Naive thymus-derived CD8-positive, alpha-beta T cell (primary cell): ENCODE measurements at places on chromosomes 16 and 17. TPM values are rescaled to one million over a fixed set of nuclear protein-coding genes. Genes with fewer than 3 reads are reported as not detected.

DNA sequence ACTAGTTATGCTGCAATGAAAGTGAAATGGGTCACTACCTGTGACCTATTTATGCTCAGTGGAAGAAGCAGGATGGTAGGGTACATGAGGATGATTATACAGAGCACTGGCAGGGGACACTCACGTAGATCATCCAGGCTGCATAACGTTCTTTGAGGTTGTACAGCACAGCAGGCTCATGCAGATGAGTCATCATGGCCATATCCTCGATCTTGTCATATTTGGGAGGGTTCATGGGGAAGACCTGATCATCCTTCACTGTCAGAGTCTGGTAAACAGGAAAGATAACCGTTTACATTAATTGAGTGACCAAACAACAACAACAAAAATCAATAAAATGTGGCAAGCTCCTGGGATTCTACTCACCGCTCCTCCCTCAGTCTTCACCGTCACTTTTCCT lies 2.1 kb downstream of the MYH2 start:
- no peak overlapping the region for H3K27ac ChIP-seq
- no peaks in the 10 kb centered on the region for H3K4me1 ChIP-seq
- no peaks in the 10 kb centered on the region for H3K36me3 ChIP-seq
- DNase-seq, result no peak
- peaks cover 2% of the 10 kb centered on the region for H3K27me3 ChIP-seq

RCVRN gene
- not detected for polyA plus RNA-seq

DNA sequence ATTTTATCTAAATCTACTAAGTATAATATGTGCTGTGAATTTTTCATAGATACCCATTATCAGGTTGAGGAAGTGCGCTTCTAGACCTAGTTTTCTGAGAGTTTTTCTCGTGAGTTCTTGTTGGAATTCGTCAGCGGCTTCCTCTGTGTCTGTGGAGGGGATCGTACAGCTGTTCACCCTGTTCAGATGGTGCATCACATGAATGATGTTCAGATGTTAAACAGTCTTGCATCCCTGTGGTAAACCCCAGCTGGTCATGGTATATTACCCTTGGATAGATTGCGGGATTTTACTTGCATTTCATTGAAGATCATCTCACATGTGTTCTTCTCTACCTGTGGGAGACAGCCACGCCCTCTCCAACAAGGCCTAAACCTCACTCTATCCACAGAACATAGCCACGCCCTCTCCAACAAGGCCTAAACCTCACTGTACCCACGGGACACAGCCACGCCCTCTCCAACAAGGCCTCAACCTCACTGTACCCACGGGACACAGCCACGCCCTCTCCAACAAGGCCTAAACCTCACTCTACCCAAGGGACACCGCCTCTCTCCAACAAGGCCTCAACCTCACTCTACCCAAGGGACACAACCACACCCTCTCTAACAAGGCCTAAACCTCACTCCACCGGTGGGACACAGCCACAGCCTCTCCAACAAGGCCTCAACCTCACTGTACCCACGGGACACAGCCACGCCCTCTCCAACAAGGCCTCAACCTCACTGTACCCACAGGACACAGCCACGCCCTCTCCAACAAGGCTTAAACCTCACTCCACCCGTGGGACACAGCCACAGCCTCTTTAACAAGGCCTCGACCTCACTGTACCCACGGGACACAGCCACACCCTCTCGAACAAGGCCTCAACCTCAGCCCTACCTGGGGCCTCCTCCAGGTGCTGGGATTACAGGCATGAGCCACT lies 180.2 kb upstream of the CHMP6 start:
- DNase-seq, result no peak
- H3K4me3 ChIP-seq, result no peak overlapping the region
- peak overlapping the region; percentile 65 for H3K27ac ChIP-seq
- H3K36me3 ChIP-seq, result peaks cover 17% of the 10 kb centered on the region
- H3K27me3 ChIP-seq, result no peaks in the 10 kb centered on the region

- DNase-seq, result no peak
- H3K27ac ChIP-seq, result no peak overlapping the region
- H3K4me1 ChIP-seq, result no peaks in the 10 kb centered on the region
- H3K36me3 ChIP-seq, result peaks cover 30% of the 10 kb centered on the region
- H3K27me3 ChIP-seq, result no peaks in the 10 kb centered on the region
These were observed 178.9 kb downstream of the IRX3 start for GRCh38 chr16:54107583-54108202.

GRCh38 chr17:67022451-67022810 lies 21.9 kb upstream of the CACNG1 start:
- no peaks in the 10 kb centered on the region for H3K27me3 ChIP-seq
- H3K4me1 ChIP-seq, result no peaks in the 10 kb centered on the region
- no peaks in the 10 kb centered on the region for H3K36me3 ChIP-seq
- no peak for DNase-seq
- no peak overlapping the region for H3K27ac ChIP-seq
- no peak overlapping the region for H3K4me3 ChIP-seq

GPR139 gene
- not detected for polyA plus RNA-seq

DNA sequence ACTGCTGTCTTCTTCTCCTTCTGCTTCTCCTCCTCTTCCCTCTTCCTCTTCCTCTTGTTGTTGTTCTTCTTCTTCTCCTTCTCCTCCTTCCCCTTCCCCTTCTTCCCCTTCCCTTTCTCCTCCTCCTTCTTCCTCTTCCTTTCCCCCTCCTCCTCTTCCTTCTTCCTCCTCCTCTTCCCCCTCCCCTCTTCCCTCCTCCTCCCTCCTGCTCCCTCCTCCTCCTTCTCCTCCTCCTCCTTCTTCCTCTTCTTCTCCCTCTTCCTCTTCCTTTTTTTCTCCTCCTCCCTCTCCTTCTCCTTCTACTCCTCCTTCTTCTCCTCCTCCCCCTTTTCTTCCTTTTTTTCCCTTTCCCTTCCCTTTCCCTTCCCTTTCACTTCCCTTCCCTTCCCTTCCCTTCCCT lies 245.0 kb upstream of the IRX5 start:
- no peaks in the 10 kb centered on the region for H3K36me3 ChIP-seq
- peaks cover 11% of the 10 kb centered on the region for H3K27me3 ChIP-seq
- no peak overlapping the region for H3K4me3 ChIP-seq
- no peaks in the 10 kb centered on the region for H3K4me1 ChIP-seq
- no peak overlapping the region for H3K27ac ChIP-seq

GRCh38 chr16:66581246-66581952 lies 2.1 kb downstream of the CMTM2 start:
- H3K36me3 ChIP-seq, result no peaks in the 10 kb centered on the region
- H3K4me3 ChIP-seq, result no peak overlapping the region
- H3K27me3 ChIP-seq, result peaks cover 41% of the 10 kb centered on the region
- no peak for DNase-seq

ARHGAP44 gene
- 0.14 TPM for polyA plus RNA-seq

C17orf67 gene
- 2.2 TPM for polyA plus RNA-seq

DNA sequence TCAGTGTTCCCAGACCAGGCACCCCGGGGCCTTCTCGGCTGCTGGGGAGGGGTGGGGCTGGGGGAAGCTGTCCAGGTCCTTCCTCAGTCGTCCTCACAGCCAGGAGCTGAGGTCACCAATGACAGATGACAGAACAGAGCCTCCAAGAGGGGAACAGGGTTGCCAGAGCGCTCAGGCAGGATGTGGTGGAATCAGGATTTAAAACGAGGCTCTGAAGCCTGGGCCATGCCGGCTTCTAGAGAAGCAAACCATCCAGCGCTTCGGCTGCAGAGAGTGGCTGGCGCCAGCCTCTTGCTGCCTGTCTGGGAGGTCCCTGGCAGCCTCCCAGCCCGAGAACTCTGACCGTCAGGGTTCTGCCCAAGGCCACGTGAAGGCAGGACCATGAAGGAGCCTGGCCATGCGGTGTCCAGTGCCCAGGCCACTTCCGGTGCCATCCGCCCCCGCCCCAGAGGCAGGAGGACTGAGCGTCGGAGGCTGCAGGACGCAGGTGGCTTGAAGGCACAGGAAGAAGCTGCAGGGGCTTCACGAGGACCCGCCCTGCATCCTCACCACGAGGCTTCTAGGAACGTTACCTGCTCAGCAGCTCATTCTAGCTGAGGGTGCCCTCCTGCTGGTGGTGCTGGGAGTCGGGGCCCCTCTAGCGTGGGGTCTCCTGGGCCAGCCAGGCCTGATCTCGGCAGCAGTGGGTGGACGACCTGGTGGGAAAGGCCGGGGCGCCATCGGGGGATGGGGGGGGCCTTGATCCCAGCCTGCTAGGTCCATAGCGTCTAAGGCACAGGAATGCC lies 78.5 kb downstream of the KLHDC4 start:
- no peaks in the 10 kb centered on the region for H3K36me3 ChIP-seq
- peaks cover 2% of the 10 kb centered on the region for H3K27me3 ChIP-seq
- H3K4me3 ChIP-seq, result no peak overlapping the region
- no peak overlapping the region for H3K27ac ChIP-seq
- H3K4me1 ChIP-seq, result no peaks in the 10 kb centered on the region

OR4D1 gene
- polyA plus RNA-seq, result 1.6 TPM

SCPEP1 gene
- 17.6 TPM for polyA plus RNA-seq

- H3K27ac ChIP-seq, result no peak overlapping the region
- no peak overlapping the region for H3K4me3 ChIP-seq
- no peak for DNase-seq
- H3K27me3 ChIP-seq, result no peaks in the 10 kb centered on the region
- H3K36me3 ChIP-seq, result no peaks in the 10 kb centered on the region
These were observed 686.8 kb upstream of the KIF2B start for GRCh38 chr17:53135969-53136368.

DNA sequence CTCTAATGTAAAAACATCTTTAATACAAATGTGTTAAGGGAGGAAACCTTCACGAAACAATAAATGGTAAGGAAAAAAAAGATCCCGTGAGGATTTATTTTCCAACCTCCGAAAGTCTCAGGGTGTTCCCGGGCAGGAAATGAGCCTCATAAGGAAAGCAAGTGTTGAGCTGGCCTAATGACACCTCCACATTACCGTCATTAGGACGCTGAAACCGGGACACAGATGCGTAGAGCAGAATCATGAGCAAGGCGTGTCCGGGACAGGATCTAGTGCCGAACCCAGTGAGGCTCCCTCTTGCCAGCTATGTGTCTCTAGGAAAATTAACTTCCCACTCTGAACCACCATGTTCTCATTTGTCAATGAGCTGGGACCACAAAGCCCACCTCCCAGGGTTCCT lies 22.7 kb upstream of the CYTH1 start:
- no peak for DNase-seq
- H3K27ac ChIP-seq, result no peak overlapping the region
- peaks cover 36% of the 10 kb centered on the region for H3K36me3 ChIP-seq
- peaks cover 62% of the 10 kb centered on the region for H3K4me1 ChIP-seq
- peak overlapping the region; percentile 50 for H3K4me3 ChIP-seq

ARHGAP23 gene
- polyA plus RNA-seq, result not detected
